ENCODE measurements at places on chromosomes 16 and 17.

DNA sequence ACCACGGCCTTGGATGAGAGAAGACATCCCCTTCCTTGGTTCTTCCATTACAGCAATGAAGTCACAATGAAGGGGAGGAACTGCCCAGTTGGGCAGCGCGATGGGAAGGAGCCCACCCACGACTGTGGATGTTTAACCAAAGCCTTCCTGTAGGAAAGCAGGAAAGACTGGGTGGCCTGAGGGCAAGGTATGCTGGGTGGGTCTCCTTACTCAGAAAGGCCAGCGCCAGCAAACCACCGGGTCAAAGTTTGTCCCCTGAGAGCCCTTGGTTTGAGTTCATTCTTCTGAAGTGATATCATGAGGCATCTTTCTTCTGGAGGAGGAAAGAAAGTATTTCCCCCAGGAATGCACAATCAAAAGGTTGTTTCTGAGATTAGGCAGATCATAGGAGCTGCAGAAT lies 105.2 kb downstream of the C16orf95 start:
- DNase-seq = no peak

GRCh38 chr16:1050516-1050915 lies 22.0 kb upstream of the SSTR5 start:
- DNase-seq = no peak

GRCh38 chr17:5823219-5823618 lies 238.9 kb upstream of the NLRP1 start:
- DNase-seq = no peak

- no peak for DNase-seq
Measured at GRCh38 chr16:57023541-57024249, 34.3 kb downstream of the NLRC5 start.

- no peak for DNase-seq
Measured at GRCh38 chr17:72931163-72931562, 161.3 kb downstream of the SLC39A11 start.

DNA sequence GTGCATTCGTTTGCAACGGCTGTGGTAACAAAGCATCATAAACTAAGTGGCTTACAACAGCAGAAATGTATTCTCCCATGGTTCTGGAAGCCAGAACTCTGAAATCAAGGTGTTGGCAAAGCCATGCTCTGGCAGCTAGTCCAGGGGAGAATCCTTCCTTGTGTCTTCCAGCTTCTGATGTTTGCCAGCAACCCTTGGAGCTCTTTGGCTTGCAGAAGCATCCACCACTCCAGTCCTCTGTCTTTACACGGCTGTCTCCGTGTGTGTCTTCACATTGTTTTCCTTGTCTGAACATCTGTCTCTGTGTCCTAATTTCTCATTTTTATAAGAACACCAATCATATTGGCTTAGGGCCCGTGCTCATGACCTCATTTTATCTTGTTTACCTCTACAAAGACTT lies 265.3 kb upstream of the HSBP1 start:
- no peak for DNase-seq

GRCh38 chr16:49532873-49533272 lies 159.3 kb downstream of the C16orf78 start:
- no peak for DNase-seq

- no peak for DNase-seq
Measured at GRCh38 chr17:82461827-82462524, 3.4 kb downstream of the NARF start.

- DNase-seq = no peak
Measured at GRCh38 chr17:13962716-13963240, 106.5 kb upstream of the COX10 start.

GRCh38 chr17:82012640-82013295 lies 9.9 kb downstream of the CENPX start:
- no peak for DNase-seq

DNA sequence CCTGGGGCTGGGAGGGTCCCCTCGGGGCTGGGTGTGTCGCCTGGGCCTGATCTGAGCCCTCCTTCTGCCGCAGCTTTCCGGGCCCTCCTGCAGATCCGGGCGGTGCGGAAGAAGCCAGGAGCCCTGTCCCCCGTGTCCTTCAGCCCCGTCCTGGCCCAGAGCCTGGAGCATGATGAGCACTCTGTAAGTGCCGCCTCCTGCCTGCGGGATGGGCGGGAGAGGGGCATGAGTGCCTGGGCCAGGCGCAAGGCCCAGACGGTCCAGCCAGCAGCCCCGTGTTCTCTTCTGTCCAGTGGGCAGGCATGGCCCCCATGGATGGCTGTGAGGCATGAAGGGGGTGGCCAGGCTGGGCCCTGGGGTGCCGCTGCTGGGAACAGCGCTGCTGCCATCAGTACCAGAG lies 16.0 kb upstream of the NUDT16L1 start:
- DNase-seq = no peak

DNA sequence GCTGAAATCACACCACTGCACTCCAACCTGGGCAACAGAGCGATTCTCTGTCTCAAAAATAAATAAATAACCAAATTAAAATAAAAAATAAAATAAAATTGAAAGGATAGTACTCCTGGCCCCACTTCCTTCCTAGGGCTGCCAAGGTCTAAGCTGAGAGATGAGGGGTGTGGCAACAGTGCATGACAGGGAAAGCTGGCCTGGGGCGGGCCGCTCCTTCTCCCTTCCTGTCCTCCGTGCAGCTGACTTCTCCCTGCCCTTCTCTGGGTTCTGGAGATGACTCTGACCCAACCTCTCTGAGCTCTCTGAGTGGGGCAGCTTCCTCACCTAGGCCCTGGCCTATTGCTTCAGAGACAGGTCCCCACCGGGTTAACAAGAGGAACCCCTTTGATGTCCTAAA lies 8.7 kb upstream of the SLC25A39 start:
- no peak for DNase-seq

GRCh38 chr17:13001991-13002615 lies 15.7 kb downstream of the ELAC2 start:
- no peak for DNase-seq

- DNase-seq = no peak
Measured at GRCh38 chr17:16873174-16874035, 98.5 kb downstream of the TNFRSF13B start.

DNA sequence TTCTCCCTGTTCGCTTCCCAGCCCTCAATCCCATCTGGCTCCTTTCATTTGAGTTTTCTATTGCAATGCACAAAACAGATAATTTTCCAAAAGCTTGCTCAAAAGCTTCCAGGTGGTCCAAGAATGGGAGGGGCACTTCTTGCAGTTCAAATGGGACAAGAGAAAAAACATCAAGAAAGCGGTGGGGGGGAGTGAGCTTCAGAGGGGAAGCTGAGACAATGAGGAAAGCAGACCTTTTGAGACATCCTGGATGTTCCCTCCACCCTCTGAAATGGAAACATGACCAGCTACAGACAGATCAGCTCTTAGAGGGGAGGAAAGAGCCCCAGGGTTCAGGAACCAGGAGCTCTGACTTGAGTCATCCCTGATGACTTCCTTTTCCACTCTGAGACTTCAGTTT lies 368.2 kb downstream of the SLC39A11 start:
- DNase-seq = peak; percentile 15

- peak; percentile 66 for DNase-seq
Measured at GRCh38 chr17:9729034-9729650, 62.2 kb downstream of the DHRS7C start.

GRCh38 chr17:27466743-27467375 lies 10.6 kb downstream of the KSR1 start:
- DNase-seq = no peak

DNA sequence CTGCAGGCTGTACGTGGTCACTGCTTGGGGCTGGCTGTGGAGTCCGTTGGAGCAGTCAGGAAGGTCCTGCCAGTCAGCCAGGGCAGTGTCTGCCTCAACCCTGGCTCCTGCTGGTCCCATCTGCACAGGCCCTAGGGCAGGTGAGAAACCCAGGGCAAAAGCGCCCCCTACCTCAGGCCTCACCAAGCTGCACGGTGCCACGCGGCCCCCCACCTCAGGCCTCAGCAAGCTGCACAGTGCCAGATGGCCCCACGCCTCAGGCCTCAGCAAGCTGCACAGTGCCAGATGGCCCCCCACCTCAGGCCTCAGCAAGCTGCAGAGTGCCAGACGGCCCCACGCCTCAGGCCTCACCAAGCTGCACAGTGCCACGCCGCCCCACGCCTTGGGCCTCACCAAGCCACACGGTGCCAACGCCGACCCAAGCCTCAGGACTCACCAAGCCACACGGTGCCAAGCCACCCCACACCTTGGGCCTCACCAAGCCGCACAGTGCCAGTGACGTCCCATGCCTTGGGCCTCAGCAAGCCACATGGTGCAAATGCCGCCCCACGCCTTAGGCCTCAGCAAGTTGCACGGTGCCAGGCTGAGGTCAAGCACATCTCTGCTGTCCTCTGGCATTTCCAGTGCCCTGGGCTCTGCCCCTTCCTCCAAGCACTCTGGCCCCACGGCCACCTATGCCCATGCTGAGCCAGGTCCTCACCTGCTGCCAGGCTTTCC lies 5.5 kb downstream of the TMEM204 start:
- no peak for DNase-seq

GRCh38 chr17:7435676-7436555 lies 681 bp downstream of the TMEM102 start:
- DNase-seq = no peak

DNA sequence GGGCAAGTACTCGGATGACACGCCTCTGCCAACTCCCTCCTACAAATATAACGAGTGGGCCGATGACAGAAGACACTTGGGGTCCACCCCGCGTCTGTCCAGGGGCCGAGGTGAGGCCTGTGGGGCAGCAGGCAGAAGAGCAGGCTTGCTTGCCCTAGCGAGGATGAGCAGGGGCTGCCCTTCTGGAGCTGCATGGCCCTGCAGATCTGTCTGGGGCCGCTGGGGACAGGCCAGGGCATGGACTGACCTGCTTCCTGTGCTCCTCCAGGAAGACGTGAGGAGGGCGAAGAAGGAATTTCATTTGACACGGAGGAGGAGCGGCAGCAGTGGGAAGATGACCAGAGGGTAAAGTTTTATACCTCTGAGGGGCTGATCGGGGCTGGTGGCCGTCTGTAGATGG lies 5.3 kb downstream of the DHX38 start:
- no peak for DNase-seq

- no peak for DNase-seq
Measured at GRCh38 chr17:34024386-34024785, 230.7 kb upstream of the CCL2 start.

DNA sequence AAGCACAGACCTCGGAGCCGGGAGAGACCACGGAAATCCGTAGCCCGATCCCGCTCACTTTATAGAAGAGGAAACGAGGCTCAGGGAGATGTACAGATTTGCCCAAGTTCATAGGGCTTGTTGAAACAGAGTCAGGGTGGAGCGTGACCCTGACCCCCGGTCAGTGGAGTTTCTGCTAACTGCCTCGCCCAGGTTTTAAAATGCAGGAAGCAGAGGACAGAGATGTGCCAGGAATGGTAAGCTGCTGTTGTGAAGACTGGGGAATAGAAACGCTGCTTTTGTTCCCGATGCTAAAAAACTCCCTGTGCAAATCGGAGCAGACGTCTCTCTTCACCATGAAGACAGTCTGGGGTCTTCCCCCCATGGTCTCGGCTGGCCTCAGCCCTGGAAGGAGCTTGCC lies 403.0 kb downstream of the SEC14L1 start:
- DNase-seq = no peak

GRCh38 chr17:45149669-45150664 lies 1.7 kb downstream of the HEXIM1 start:
- peak; percentile 79 for DNase-seq

- DNase-seq = no peak
Measured at GRCh38 chr17:46910179-46910927, 12.6 kb upstream of the GOSR2 start.

DNA sequence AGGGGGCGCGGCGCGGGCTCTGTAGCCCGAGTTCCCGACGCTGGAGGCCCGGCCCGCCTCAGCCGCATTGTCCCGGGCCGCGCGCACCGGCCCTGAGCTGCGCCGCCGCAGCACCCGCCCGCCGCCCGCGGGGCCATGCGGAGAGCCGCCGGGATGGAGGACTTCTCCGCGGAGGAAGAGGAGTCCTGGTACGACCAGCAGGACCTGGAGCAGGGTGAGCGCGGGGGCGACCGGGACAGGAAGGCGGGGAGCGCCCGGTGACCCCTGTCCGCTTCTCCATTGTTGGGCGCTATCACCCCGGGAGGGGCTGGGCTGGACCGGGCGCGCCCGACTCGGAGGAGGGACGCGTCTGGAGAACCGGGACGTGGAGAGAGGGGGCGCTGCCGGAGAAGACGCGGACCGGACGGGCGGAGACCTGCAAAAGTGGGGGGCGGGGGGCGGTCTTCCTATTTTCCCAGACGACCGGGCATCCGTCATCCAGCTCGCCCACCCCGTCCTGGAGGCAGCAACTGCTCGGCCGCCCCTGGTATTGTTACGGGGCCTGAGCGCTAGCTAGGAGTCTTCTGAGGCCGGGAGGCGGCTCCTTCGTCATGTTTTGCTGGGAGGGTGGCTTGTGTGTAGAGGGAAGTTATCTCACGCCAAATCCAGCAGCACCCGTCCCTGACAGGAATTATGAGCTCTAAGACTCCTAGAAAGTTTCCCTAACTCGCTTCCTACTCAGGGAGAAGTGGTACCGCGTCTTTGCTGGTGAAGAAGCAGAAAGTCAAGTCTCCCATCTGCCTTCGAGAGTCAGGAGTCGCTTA lies 678 bp downstream of the CDR2L start:
- peak; percentile 91 for DNase-seq

GRCh38 chr17:44906010-44906646 lies 6.9 kb upstream of the EFTUD2 start:
- DNase-seq = peak; percentile 67

DNA sequence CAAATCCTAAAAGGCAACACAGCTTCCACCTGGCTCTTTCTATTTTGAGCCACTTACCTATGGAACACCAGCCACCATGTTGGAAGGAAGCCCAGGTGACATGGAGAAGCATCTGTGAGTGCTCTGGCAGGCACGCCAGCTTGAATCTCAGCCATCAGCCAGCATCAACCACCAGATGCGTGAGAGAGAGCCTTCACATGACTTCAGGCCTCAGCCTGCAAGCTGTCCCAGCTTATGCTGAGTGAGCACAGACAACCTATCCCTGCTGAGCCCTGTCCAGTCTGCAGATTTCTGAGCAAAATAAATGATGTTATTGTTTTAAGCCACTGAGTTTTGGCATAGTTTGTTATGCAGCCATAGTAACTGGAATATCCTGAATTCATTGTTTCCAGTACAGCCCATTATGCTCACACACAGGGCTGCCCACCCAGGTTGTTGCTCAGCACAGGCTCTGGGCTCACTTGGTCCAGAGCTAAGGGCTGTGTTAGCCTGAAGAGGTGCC lies 35.1 kb downstream of the TMEM238L start:
- no peak for DNase-seq

DNA sequence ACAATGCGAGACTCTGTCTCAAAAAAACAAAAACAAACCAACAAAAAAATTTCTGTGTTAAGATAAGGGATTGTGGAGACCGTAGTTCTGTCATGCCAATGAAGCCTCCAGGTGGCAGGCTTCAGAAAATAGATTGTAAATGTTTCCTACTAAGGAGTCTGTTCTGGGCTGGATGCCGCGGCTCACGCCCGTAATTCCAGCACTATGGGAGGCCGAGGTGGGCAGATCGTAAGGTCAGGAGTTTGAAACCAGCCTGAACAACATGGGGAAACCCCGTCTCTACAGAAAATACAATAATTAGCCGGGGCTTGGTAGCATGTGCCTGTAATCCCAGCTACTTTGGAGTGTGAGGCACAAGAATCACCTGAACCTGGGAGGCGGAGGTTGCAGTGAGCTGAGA lies 4.4 kb upstream of the SNX29 start:
- no peak for DNase-seq

GRCh38 chr17:73971127-73971526 lies 232.4 kb upstream of the RPL38 start:
- no peak for DNase-seq

GRCh38 chr16:22751685-22752084 lies 62.3 kb upstream of the HS3ST2 start:
- DNase-seq = no peak
